ENCODE measurements at places on chromosomes 11 and 22.

DNA sequence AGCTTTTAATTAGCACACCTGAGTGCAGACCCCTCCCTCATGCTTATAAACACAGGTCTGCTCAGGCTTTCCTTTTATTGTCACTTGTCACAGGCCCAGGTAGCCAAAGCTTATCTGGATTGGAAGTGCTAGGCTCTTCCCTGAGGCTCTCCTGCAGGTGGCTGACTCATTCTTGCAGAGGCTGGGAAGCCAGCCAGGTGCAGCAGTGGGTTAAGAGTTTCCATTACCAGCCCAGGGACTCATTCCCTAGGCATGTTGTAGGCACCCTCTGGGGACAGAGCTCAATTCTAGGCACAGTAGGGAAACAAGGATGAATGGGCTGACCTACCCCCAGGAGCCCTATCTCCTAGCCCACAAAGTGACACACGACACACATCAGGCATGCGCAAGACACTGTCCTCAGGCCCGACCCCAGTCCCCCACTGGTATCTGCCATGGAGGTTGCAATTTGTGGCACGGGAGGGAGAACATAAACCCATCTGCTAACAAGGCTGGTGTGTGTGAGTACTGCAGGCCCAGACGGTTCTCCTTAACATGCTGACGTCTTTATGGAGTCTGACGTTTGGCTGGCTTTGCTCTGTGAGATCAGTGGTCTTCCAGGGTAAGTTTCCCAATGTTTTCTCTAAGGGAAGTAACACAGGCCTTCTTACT, 94.2 kb downstream of the ABTB2 start:
- peak; percentile 35 for DNase-seq

GRCh38 chr11:113152500-113152899, 161.9 kb upstream of the TTC12 start:
- no peak for DNase-seq

GRCh38 chr11:35606206-35606605, 12.1 kb upstream of the FJX1 start:
- no peak for DNase-seq

DNA sequence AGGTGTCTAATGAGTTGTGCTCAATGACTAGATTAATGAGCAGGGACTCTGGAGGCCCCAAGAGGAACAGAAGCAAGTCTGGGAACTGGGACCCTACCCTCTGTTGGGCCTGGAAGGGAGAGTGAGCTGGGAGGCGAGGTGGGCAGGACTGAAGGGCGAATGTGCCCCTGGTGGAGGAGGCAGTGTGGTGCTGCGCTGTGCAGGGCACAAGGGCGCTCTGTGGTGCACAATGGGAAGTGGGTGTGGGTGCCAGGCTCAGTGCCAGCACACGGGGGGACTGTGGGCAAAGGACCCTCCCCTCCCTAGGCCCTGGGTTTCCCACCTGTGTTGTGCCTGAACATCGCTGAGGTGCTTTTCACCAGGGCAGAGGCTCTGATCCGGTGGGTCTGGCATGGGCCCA, 57.5 kb upstream of the TTLL12 start:
- no peak for DNase-seq

DNA sequence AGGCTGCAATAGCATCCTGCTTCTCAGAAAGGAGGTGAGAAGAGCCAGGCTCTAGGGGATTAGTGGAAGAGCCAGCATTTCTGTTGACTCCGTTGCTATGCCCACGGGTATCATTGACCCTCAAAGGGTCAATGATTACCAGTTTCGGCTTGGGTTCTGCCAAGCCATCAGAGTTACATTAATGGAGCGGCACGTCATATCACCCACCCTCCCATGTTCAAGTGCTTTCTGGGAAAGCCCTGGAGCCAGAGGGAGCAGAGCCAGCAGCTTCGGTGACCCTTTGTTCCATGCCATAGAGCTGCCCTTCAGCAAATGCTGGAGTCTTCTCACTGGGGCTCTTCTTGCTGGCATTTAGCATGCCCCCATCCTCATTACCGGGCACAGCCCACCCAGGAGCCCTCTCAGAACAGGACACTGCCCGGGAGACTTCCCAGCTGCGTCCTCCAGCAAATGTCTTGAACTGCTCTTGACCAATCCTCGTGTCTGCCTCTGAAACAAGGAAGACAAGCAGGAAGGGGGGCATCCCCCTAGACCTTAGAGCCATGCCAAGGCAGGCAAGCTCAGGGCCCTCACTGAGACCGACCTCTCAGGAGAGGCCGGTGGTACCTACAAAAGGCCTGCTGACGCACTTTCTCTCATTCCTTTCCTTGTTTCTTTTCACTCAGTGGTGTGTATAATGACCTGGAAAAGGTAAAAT, 14.6 kb downstream of the KCNJ1 start:
- DNase-seq = no peak

- no peak for DNase-seq
These were observed 7.6 kb downstream of the ATXN10 start for GRCh38 chr22:45678961-45679912.

- DNase-seq = no peak
These were observed 5.7 kb downstream of the PATE2 start for GRCh38 chr11:125772834-125773505.

DNA sequence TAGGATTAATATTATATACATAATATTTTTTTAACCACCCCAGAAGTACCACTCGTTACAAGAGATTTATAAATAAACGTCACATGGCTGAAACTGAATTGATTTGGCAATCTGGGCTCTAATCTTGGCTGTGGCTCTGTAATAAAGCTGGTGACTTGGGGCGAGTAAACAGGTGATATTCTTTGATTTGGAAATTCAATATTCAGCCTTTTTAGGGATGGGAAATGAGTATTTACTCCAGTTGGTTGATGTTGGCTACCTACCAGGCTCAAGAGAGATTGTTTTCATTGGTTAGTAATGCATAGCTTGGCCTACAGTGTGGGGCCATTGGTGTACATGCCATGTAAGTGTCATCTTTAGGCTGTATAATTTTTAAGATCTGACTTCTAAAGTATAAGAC, 117.7 kb upstream of the SORL1-AS1 start:
- DNase-seq = no peak

DNA sequence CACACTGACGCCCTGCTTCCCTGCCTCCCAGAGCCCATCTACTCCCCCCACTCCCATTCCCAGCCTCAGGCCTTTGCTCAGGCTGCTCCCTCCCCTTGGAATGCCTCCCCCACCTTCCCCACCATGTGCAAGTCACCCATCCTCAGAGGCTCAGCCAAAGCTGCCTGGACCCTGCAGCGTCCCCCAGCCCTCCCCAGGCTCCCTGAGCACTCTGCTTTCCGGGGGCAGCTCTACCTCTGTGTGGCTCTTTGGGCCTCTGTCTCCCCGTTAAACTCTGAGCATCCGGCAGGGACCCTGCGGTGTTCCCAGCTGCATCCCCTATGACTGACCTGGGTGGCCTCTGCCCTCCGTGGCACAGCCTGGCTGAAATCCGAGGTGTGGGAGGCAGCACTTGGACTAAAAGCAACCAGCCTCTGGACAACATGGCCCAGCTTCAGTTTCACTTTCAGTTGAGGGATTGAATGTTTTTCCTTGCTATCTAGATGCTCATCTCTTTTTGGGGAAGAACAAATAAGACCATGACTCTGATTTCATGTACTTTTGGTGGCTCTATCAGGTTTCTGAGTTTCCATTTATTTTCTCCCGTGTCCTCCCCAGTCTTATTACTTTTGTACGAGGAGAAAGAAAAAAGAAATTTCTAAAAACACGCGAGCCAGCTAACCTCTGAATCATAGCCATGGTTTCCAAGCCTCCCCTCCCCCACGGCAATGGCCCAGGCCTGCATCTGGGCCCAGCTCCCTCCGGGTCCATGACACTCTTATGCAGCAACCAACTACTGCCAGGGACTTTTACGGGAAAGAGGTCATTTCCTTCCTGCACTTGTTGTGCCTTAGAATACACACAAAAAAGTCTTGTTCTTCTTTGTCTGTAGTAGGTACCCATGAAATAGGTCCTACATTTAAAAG, 3.8 kb downstream of the APOL3 start:
- peak; percentile 70 for DNase-seq

GRCh38 chr22:32723643-32724042, 77.9 kb upstream of the TIMP3 start:
- peak; percentile 31 for DNase-seq

DNA sequence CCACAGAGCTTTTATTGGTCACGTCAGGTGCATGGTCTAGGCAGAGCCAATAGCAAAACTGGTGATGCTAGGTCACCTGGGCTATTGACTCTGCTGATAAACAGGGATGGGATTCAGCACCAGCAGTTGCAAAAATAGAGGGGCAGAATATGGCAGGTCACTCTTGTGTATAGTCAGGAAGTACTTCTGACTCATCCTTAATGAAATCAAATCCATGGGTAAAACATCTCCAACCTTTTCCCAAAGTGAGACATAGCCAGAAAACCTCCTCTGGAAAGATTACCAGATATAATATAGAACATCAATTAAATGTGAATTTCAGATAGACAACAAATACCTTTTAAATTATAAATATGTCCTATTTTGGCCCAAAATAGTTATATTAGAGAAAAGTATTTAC, 383.2 kb downstream of the METTL15 start:
- DNase-seq = no peak

- DNase-seq = no peak
These were observed 8.2 kb downstream of the AP1B1 start for GRCh38 chr22:29380032-29380781.

- DNase-seq = no peak
These were observed 200.2 kb downstream of the BRD1 start for GRCh38 chr22:49627217-49628181.

- DNase-seq = no peak
These were observed 2.3 kb downstream of the B3GAT1 start for GRCh38 chr11:134409552-134410429.

GRCh38 chr11:11217929-11218628, 135.0 kb downstream of the CSNK2A3 start:
- DNase-seq = no peak

GRCh38 chr22:24146791-24147353, 34.4 kb upstream of the SUSD2 start:
- DNase-seq = no peak

DNA sequence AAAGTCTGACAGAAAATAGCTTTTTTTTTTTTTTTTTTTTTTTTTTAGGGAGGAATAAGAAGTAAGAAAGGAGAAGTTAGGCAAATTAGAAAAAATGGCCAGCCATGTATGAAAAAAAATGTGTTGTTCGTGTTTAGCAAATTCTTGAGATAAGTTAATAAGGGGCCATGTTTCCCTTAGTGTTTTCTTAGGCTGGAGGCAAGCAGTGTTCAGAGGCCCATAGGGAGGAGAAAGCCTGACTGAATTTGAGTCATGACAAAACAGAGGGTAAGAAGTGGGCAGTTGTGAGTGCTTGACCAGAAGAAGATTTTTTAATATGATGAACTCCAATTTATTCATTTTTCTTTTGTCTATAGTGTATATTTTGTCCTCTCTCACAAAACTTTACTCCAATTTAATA, 766.4 kb downstream of the FAM181B start:
- no peak for DNase-seq

- no peak for DNase-seq
These were observed 40.5 kb downstream of the LRRC32 start for GRCh38 chr11:76629853-76630599.

GRCh38 chr22:20234760-20235388, 33.2 kb downstream of the RTN4R start:
- DNase-seq = no peak

DNA sequence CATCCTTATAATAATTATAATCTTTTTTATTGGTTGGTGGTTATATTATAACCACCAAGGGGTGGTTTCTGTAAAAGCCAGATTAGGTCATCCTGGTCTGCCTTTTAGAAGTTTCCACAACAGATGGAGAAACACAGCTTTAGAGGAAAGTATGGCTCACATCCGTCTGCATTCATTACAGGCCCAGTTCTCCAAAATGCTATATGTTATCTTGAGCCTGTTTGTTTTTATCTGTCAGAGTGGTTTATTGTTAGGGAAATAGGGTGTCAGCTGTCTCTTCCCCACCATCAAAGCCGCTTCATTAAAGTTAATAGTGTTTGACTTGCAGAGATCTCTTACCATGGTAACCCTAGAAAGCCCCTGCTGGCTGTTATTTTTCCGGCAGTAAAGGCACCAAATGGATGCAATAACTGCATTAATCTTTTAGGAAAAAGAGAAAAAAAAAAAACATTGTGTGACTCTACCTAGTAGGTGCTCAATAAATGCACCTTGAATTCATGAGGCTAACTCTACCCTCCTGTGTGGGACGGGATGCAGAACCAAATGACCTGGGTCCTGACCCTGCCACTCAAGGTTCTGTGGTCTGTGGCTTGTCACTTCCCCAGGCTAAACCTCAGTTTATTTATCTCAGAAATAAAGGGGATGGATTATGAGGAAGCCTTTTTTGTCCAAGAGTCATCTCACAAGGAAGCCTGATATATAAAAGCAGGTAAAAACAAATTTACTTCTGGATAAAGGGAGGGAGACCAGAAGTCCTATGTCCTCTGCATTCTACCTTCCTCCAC, 118.3 kb downstream of the WT1 start:
- no peak for DNase-seq

DNA sequence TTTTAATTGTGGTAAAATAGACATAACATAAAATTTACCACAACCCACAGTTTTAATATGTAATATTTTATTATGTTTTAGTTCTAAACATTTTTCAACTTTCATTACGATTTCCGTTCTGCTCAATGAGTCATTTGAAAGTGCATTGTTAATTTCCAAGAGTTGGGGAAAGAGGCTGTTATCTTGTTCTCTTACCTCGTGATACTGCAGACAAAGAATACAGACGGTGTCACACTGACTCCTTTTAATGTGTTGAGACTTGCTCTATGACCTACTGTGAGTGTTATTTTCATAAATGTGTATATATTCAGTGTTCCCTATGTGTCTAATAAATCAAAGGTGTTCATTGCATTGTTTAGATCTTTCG, 10.8 kb upstream of the RAC2 start:
- no peak for DNase-seq

DNA sequence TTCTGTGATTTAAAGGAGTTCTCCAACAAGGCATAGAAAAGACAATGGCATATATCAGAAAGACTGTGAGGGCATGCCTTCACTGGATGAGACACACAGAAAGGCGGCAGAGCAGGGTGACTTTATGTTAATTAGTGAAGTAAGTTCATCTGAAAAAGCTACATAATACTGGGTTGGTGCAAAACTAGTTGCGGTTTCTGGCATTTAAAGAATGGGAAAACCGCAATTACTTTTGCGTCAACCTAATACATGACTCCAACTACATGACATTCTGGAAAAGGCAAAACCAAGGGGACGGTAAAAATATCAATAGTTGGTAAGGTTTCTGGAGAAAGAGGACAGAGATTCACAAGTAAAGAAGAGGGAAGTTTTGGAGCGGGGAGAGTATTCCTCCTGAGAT, 5.1 kb downstream of the RFPL1 start:
- no peak for DNase-seq

DNA sequence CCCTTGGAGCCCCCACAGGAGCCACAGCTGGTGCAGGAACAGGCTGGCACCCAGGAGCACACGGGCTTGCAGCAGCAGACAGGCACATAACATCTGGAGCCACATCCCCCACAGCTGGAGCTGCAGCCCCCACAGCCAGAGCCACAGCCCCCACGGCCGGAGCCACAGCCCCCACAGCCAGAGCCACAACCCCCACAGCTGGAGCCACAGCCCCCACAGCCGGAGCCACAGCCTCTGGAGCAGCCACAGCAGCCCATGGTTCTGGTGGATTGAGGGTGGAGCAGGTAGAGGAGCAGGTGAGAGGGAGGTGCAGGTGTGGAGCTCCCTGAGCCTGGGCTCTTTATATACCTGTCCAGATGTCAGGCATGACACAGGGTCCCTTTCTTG, at the start of gene KRTAP5-2:
TSS of gene KRTAP5-2 (minus strand) at position 301 of the 387 bp plus-strand sequence. CDS start at position 257, 44 bp downstream.
- no peak for DNase-seq

Data from head of caudate nucleus (tissue), 42 donors.